ENCODE measurements at places on chromosomes 16 and 17. TPM values are rescaled to one million over a fixed set of nuclear protein-coding genes. Genes with fewer than 3 reads are reported as not detected.

DNA sequence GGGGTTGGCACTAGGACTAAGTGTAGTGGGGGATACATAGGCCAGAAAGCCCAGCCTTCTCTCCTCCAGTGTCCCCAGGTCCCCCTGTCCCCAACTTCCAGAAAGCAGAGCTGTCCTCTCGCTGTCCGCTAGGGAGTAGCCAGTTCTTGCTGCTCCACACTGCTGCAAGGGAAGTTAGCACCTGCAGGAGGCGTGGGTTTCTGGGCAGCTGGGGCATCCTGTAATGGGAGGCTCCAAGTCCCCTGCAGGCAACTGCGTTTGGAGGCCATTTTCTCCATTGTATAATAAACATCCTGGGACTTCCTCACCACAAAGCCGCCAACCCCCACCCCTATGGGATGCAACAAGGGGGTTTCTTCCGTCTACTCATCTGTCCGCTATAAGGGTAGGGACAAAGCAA, 1.7 kb downstream of the RPRML start:
- no peaks in the 10 kb centered on the region for H3K4me1 ChIP-seq
- DNase-seq: peak; percentile 58
- H3K4me3 ChIP-seq: no peak overlapping the region
- H3K27ac ChIP-seq: no peak overlapping the region
- H3K27me3 ChIP-seq: peaks cover 75% of the 10 kb centered on the region
- H3K36me3 ChIP-seq: no peaks in the 10 kb centered on the region

GRCh38 chr16:20851601-20852000, 45.3 kb downstream of the REXO5 start:
- H3K4me3 ChIP-seq: no peak overlapping the region
- H3K4me1 ChIP-seq: peaks cover 16% of the 10 kb centered on the region
- no peaks in the 10 kb centered on the region for H3K27me3 ChIP-seq
- peak; percentile 69 for DNase-seq
- peaks cover 10% of the 10 kb centered on the region for H3K36me3 ChIP-seq

- peaks cover 19% of the 10 kb centered on the region for H3K36me3 ChIP-seq
- H3K4me1 ChIP-seq: peaks cover 7% of the 10 kb centered on the region
- DNase-seq: no peak
- peaks cover 37% of the 10 kb centered on the region for H3K27me3 ChIP-seq
- peak overlapping the region; percentile 69 for H3K4me3 ChIP-seq
- H3K27ac ChIP-seq: no peak overlapping the region
Observed at GRCh38 chr17:44386182-44386525, 3.3 kb downstream of the ITGA2B start.

GRCh38 chr16:27123795-27124409, 57.2 kb downstream of the C16orf82 start:
- H3K27ac ChIP-seq: no peak overlapping the region
- DNase-seq: no peak
- H3K4me3 ChIP-seq: no peak overlapping the region

DNA sequence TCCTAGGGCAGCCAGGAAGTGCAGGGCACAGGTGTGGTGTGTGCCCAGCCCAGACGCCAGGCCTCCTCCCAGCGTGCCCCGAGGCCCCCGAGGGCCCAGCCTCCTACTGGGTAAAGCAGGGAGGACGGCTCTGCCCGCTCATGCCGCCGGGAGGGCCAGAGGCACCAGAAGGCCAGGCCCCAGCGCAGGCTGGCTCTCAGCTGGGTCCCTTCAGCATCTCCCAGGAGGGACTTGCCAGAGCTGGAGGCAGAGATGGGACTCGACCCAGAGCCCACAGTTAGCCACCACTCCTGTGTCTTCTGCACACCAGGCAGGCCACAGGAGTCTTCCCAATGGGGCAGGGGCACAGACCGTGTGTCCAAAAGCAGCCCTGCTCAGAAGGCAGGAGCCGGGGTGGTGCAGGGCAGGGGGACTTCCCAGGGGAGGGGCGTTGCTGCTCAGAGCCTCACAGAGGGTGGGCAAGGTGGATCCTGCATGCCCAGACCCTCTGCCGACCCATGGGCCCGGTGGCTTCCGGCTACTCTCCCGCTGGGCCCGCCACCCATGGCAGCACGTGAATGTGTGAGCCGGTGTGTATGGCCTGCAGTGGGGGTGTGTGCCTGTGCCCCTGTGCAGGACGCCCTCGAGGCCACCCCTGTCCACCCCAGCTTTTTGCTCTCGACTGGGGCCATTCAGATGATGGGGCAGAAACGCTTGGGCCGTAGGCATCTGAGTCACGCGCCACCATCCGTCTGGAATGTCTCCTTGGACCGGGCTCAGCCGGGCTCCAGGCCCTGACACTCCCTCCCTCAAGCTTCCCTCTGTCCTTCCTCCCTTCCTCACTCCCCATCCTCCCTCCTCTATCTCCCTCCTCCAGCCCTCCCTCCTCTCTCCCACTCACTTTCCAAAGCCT, 5.7 kb upstream of the ZNF469 start:
- H3K27ac ChIP-seq: no peak overlapping the region
- no peaks in the 10 kb centered on the region for H3K36me3 ChIP-seq
- DNase-seq: no peak
- H3K27me3 ChIP-seq: no peaks in the 10 kb centered on the region
- H3K4me3 ChIP-seq: no peak overlapping the region

- peak overlapping the region; percentile 95 for H3K4me3 ChIP-seq
- H3K4me1 ChIP-seq: peaks cover 56% of the 10 kb centered on the region
- DNase-seq: no peak
- peaks cover 99% of the 10 kb centered on the region for H3K36me3 ChIP-seq
Observed at GRCh38 chr17:41782142-41782541, 4.4 kb downstream of the JUP start.

DNA sequence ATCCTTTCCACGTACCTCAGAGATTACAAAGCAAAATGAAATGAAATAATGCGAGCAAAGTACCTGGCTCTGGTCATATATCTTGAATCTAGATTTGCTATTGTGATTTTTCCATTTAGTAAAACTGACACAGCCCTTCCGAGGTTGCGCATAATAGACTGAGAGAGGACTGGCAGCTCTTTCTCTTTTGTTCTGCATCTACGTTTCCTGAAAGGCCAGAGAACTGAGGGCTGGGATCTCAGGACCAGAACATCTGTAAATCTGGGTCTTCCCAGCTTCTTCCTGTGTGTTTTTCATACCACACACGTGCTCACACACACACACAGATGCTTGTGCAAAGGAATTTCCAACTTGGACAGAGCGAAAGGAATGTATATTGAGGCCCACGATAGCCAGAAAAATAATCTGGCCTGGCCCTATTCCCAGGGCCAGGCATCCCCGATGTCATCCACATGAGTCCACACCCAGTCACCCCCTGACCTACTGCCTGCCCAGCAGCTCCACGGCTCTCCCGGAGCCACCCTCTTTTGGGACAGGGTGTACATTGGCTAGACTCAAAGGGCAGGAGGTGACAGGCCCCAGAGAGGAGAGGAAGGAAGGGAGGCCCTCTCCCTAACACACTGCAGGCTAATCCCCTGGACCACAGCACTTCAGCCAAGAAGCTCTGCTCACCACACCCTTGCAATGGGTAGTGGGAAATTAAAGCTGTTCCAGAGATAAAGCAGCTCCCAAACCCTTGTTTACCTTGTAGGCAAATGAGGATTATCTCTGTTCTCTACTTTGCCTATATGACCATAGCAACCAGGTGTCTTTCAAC, 41.8 kb downstream of the NOL11 start:
- H3K4me3 ChIP-seq: no peak overlapping the region
- no peaks in the 10 kb centered on the region for H3K27me3 ChIP-seq
- H3K36me3 ChIP-seq: peaks cover 4% of the 10 kb centered on the region
- no peak for DNase-seq
- peaks cover 8% of the 10 kb centered on the region for H3K4me1 ChIP-seq

- H3K27me3 ChIP-seq: peaks cover 2% of the 10 kb centered on the region
- H3K36me3 ChIP-seq: peaks cover 67% of the 10 kb centered on the region
- H3K27ac ChIP-seq: peak overlapping the region; percentile 95
- peaks cover 10% of the 10 kb centered on the region for H3K4me1 ChIP-seq
- H3K4me3 ChIP-seq: peak overlapping the region; percentile 90
Observed at GRCh38 chr16:3283543-3284447, 504 bp downstream of the ZNF263 start.

DNA sequence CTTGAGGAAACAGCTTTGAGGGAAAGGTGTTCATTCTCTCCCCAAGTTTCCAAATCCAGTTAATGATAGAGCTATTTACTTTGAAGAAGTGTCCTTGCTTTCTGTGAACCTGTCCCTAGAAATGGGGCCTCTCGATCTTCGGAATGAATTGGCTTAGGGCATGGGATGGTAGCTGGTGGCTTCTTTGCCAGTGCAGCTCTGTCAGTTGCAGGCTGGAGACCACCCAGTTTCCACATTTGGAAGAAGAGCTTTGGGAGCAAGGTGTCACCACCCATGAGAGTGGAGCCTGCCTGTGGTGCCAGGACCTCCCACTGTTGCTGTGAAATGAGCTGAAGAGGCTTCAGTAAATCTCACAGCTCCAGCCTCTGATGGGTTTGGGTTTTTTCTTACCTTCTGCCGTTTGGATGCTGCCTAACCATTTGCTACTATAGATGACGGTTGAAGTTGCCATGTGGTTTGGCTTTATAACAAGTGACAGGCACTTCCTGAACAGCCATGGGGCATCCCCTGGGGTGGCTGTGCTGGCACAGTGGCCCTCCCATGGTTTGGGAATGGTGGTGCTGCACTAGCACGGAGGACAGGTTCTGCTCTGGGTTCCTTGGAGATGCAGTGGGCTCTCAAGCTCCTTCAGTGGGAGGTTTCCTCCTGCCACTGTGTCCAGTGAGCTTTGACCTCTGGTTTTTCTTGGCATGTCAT, 19.5 kb upstream of the SLC5A10 start:
- peaks cover 4% of the 10 kb centered on the region for H3K36me3 ChIP-seq
- H3K4me3 ChIP-seq: no peak overlapping the region
- no peak for DNase-seq
- H3K27me3 ChIP-seq: no peaks in the 10 kb centered on the region
- no peak overlapping the region for H3K27ac ChIP-seq

DNA sequence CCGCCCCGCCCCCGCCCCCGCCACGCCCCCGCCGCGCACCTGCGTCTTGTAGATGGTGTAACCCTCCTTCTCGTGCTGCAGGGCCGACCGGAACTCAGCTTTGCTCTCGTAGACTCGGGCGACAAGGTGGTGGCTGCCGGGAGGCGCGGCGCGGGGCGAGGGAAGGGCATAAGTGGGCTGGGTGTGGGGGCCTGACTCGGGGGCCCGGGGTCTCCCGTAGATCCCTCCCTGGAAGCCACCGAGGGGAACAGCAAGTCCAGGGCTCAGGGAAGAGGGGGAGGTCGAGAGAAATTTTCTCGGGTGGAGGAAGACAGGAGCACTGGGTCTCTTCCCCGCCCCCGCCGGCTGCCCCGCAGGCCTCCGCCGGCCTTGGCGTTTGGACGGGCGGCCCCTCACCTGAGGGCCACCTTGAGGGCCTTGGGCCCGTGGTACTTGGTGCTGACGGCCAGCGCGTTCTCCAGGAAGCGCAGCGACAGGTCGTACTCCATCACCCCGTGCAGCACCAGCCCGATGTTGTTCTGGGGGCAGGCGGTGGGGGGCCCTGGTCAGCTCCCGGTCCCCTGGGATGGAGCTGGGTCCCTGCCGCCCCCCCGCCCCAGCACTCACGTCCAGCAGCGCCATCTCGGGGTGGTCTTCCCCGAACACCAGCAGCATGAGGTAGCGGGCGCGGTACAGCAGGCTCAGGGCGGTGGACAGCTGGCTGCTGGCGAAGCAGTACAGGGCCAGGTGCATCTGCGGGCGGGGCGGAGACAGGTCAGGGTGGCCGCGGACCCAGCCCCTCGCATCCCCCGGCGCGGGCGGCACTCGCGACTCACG, 19.4 kb downstream of the CLUH start:
- H3K36me3 ChIP-seq: peaks cover 64% of the 10 kb centered on the region
- H3K27me3 ChIP-seq: no peaks in the 10 kb centered on the region
- no peaks in the 10 kb centered on the region for H3K4me1 ChIP-seq
- H3K4me3 ChIP-seq: no peak overlapping the region
- no peak for DNase-seq

DNA sequence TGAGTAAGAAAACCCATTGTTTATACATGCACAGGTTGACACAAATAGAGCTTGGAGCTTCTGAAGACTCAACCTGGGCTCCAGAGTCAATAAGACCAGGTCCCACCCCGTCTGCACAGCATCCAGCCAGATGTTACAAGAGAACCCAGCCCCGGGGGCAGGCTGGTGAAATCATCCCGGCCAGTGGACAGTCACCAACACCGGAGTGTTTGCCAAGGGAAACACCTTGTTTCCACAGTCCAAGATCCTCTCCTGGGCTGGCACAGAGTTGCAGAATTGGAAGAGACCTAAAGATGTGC, 90.3 kb downstream of the RAB11FIP4 start:
- H3K36me3 ChIP-seq: peaks cover 2% of the 10 kb centered on the region
- H3K27ac ChIP-seq: no peak overlapping the region
- H3K4me1 ChIP-seq: peaks cover 3% of the 10 kb centered on the region
- no peak for DNase-seq
- H3K27me3 ChIP-seq: peaks cover 13% of the 10 kb centered on the region
- no peak overlapping the region for H3K4me3 ChIP-seq

- peaks cover 20% of the 10 kb centered on the region for H3K27me3 ChIP-seq
- H3K4me3 ChIP-seq: no peak overlapping the region
- no peak overlapping the region for H3K27ac ChIP-seq
- no peaks in the 10 kb centered on the region for H3K4me1 ChIP-seq
- no peaks in the 10 kb centered on the region for H3K36me3 ChIP-seq
- no peak for DNase-seq
Observed at GRCh38 chr17:34757106-34757505, 177.7 kb downstream of the TMEM132E start.

DNA sequence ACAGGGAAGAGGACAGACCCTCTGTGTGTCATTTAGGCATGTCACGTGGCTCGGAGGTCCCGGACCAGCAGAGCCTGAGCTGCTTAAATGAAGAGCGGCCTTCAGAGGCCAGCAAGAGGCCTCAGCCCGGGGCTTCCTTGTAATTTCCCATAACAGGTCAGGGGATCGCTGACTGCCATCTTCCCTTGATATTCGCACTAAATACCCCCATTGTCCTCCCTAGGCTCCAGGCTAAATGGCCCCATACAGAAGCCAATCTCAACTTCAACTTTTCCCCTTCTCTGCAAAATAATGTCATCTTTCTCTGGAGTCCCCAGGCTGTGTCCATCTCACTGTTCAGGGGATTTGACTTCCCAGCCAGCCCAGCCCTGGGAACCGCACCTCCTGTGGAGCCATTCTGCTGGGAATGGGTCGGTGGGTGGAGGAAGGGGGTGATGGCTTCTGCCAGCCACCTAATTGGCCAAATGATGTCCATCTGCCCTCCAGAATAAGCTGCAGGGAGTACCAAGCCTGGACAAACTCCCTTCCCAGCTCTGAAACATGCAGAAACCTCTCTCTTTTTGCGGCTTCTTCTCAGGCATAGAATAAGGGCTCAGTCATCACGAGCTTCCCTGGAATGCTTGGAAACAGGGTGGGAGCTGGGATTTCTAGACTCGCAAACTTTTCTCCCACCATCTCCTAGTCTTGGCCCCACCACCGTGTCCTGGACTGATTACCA, 129.9 kb downstream of the SDK2 start:
- H3K36me3 ChIP-seq: no peaks in the 10 kb centered on the region
- peaks cover 92% of the 10 kb centered on the region for H3K27me3 ChIP-seq
- H3K4me1 ChIP-seq: no peaks in the 10 kb centered on the region

The NPW gene
- 1.5 TPM for total RNA-seq

The MAP3K3 gene
- total RNA-seq: 11.4 TPM

The GCGR gene
- not detected for total RNA-seq
